H7 (cell line): ENCODE measurements at places on chromosomes 12 and 14.
A peak's percentile ranks its signal among the peaks of the same experiment; 100 is the strongest.

- no peak for DNase-seq
These were observed 90.6 kb downstream of the ETV6 start for GRCh38 chr12:11739980-11740577.

DNA sequence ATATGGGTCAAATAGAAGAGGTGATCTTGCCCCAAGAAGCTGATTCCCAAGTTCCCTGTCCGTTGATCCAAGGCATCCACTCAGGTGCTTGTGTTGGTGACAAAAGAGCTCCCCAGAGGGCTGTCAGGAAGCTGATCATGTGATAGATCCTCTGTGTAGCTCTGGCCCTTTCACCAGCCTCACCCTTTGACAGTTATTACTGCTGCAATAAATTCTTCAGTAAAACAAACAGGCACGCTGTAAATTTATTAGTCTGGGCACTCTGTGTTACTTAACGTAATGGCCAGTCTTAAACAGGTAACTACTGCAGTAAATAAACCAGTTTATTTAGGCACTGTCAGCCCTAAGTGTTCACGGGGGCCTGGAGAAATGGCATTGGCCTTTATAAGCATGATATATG is 473.9 kb downstream of the BCL11B start:
- no peak for DNase-seq

- peak; percentile 94 for DNase-seq
These were observed at the start of gene C14orf132 for GRCh38 chr14:96038920-96039632. C14orf132 (plus strand) TSS chr14:96039362; CDS start chr14:96039501, 139 bp downstream.

DNA sequence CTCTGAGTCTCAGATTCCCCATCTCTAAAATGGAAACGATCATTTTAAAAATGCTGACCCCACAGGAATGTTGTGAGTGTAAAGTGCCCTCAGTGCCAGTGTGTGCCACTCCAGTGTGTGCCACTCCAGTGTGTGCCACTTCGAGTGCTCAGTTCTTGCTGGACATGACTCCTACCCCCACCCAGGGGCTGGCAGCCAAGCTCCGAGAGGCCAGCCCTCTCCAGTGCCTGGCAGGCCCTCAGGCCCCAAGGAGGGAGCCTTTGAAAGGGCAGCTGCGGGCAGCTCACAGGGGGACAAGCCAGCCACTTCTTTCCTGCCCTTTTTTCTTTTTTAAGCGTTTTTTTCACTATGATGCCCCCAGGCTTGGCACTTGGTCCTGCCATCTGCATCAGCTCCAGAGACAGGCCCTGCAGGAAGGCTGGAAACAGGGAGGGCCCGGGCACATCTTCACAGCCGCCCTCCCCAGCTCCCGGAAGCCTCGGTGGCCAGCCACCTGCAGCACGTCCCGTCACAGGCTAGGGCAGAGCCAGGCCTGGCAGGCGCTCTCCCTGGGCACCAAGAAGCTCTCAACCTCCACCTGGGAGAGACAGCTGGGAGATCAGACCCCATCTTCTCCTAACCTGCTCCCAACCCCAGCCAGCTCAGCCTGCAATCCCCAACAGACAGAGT is 29.8 kb downstream of the NCOR2 start:
- DNase-seq, result no peak

DNA sequence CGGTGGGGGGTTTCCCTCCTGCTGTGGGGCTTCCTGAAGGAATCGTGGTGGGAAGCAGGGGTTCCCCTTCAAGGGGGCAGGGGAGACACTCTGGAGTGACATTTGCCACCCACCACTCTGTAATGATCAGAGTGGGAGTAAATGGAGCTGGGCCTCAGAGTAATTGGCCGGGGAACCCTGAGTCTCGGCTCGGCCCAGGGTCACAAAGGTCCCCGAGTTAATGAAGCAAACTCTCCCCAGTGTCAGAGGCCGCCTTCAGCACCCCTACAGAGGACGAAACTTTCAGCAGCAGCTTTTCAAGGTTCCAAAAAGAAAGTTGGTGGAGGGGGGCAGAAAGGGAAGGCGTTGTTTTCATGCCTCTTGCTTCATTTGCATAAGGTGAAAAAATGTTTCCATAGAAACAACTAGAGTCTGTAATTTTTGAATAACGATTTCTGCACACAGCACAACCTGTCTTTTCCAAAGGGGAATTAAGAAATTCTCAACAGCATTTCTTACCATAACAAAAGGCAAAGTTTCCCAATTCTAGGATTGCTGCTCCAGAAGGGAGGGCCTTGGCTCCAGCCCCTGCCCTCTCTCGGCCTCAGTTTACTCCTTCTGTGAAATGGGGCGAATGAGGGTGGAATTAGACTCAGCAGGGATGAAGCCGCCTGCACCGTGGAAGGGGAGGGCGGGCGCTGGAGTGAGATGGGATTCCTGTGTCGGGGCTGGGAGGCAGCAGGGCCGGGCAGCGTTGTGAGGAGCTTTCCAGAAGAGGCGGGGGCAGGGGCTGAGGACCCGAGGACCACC is 67.0 kb upstream of the BEGAIN start:
- no peak for DNase-seq

DNA sequence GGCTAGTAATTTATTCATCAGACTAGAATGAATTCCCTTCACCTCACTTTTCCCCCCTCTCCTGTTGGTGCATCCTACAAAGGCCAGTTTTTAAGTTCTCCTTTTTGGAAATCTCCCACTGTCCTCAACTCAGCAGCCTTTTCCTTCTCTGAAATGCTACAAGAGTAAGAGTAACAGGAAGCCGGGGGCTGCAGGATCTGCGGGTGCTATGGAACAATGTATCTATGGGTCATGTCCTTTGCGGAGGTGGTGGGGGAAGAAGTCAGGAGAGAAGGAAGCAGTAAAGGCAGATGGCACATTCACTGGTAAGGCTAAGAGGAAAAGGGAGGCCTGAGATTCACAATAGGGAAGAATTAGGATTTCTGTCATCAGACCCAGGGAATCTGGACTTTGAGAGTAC is 22.2 kb upstream of the TESC start:
- no peak for DNase-seq

- no peak for DNase-seq
These were observed 194.9 kb downstream of the PAH start for GRCh38 chr12:102722147-102722546.

- no peak for DNase-seq
These were observed 206.5 kb downstream of the SSPN start for GRCh38 chr12:26401874-26402273.

GRCh38 chr12:81450920-81451739 is 308.0 kb downstream of the PPFIA2 start:
- DNase-seq, result peak; percentile 49

- no peak for DNase-seq
These were observed 14.9 kb upstream of the LRRK2 start for GRCh38 chr12:40209886-40210285.

GRCh38 chr14:91925001-91925726 is 22.3 kb downstream of the FBLN5 start:
- peak; percentile 47 for DNase-seq

- DNase-seq, result no peak
These were observed 156.6 kb downstream of the VRK1 start for GRCh38 chr14:96953875-96954185.

- DNase-seq, result no peak
These were observed 187.6 kb upstream of the ALG10 start for GRCh38 chr12:33834672-33835071.

DNA sequence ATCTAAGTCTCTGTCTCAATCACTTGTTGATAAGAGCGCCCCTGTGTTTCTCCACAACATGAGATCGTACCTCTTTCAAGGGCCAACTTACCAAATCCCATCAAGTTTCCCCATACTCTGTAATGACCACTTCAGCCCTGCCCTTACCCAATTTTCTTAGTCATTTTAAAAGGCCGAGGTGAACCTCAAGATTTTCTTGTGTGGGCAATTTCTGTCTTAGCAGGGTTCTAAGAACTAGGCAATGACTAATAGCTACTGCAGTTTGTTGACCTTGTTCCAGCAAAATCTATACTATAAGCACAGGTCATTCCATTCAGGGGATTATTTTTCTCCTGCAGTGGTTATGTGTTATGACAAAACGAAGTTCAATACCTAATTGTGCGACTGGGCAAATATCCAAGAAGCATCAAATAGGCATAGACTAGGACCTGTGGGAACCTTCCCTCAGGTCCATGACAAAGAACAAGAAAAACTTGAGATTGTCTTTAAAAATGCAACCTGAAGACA is 359.8 kb downstream of the PCNX1 start:
- no peak for DNase-seq

DNA sequence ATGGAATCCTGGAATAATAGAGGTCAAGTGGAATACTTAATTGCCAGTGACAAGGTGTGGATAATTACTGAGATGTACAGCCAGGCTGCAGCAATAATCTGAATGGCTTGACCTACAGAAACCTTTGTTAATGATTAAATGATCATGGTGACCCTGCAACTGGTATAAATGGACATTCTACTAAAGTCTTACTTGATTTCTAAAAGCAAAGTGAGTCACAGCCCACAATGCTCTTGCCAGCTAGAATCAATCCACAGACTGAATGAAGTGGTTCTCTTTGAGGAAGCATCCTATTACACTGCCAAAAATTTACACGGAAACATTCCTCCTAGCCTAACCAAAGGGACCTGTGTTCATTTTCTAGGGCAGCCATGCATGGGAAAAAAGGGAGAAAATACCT is 518.5 kb downstream of the SOX5 start:
- no peak for DNase-seq

DNA sequence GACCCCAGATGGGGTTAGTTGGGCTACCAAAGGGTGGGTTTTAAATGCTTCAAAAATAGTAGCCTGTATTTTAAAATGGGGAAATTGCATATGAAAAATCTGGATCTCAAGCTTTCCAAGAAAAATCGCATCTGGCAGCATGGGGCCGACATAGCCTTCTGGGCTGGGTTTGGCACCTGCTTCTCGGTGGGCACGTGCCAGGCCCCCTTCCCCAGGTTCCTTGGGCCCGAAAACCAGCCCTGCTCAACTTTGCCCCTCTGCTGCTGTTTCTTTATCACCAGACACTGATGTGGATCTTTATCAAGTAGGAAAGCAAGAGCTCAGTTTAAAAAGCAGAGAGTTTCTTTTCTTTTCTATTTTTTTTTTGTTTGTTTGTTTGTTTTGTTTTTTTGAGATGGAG is 95.1 kb downstream of the DICER1 start:
- no peak for DNase-seq

DNA sequence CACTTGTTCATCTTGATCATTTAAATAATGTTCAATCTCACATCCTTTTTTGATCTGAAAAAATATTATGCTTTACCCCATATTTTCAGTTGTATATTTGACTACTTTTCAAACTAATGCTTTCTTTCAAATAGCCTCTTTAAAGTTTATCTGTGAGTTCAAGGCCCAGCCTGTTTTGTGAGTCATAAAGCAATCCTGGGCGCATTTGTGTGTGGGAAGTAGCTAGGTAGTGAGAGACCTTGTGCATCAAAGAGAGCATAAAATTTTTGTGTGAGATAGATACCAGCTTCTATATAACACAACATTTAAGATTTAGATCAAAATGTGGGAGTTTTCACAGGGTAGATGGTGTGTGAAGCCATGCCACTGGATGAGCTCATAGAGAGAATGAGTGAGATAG is 405.6 kb downstream of the NAV3 start:
- DNase-seq, result no peak

DNA sequence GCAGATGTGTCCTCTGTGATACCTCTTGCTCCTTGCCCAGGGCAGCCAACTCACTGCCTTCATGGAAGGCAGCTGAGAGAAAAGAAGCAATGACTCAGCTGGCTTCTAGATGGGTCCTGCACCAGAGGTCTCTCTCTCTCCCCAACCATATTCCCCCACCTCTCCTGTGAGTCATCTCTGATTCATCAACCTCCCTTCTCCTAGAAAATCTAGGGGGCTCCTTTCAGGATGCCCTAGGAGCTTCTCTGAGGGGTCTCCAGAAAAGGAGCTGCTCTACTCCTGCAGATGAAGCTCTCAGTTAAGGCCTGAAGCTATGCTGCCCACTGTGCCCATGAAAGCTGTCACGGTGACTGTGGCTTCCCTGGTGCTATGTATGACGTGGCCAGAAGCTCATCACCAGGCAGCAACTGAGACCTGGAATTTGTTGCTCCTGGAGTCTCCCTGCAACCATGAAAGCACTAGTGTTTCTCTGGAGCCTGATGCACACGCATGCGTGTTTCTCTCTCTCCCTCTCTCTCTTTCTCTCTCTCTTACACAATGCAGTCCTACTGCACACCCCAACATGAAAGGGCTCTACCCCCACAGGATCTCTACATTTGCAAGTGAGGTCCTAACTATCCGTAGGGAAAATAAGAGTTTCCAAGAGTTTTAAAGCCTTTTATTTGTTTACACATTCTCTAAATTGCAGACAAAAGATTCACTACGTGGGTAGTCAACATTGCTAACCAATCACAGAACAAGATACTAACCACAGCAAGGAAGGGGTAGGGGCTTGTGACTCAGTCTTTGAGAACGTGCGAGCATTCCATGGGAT is 285.3 kb downstream of the DPF3 start:
- no peak for DNase-seq
